Breast epithelium (tissue), 4 donors: ENCODE measurements at places on chromosomes 11 and 22. TPM values are rescaled to one million over a fixed set of nuclear protein-coding genes. Genes with fewer than 3 reads are reported as not detected.

DNA sequence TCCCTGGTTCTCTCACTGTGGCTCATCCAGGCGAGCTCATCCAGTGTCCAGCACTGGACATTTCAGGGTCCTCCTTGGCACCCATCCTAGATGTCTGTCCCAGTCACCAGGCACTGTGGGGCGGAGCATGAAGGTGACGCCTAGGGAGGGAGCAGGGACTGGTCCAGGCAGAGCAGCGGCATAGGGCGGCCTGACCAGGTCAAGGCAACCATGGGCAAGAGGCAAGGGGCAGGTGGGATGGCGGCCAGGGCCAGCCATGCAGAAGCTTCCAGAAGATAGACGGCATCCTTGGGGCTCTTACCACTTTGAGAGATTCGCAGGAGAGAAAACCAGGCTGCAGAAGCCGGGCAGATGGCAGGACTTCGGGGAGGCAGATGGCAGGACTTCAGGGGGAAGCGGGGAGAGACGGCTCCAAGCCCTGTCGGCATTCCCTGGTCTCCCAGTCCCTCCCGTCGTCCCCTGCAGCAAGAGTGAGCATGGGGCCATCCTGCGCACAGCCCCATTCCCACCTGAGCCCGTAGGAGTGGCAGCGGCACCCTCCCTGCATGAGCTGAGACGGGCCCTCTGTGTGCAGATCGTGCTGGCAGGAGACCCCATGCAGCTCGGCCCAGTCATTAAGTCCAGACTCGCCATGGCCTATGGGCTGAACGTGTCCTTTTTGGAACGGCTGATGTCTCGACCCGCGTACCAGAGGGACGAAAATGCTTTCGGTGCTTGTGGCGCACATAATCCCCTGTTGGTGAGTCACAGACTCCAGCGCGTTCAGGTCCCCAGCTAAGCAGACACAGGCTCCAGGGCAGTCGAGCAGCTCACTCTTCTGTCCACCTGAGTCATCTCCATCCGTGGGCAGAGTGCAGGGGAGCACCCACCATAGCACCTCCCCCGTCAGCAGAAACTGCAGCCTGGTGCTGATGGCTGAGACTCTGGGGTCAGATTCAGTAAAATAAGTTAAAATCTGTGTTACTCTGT lies 20.1 kb upstream of the PANX2 start:
- no peaks in the 10 kb centered on the region for H3K4me1 ChIP-seq
- no peaks in the 10 kb centered on the region for H3K27me3 ChIP-seq

DNA sequence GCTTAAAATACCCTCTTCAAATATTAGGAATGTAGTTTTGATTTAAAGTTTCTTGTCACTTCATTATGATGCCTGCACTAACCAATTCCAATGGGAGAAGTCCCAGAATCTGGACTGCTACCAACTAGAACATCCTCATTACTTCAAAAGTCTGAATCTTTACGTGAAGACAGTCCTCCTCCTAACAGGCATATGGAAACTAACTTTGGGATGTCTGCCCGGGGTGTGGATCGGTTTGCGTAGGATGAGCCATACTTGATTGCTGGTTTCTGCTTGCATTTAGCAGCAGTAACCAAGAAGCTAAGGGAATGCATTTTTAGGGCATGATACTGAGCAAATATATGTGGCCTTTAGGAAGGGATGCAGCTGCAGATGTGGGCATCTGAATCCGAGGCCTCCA lies 177.1 kb downstream of the LRRC4C start:
- no peak overlapping the region for H3K27ac ChIP-seq
- no peak for DNase-seq
- no peaks in the 10 kb centered on the region for H3K27me3 ChIP-seq

- no peaks in the 10 kb centered on the region for H3K36me3 ChIP-seq
- H3K27me3 ChIP-seq: no peaks in the 10 kb centered on the region
- no peak within 1 kb of the TSS for H3K27ac ChIP-seq
- no peak within 1 kb of the TSS for H3K4me3 ChIP-seq
- H3K4me1 ChIP-seq: no peaks in the 10 kb centered on the region
- DNase-seq: no peak
These were observed at the start of gene MS4A14 for GRCh38 chr11:60396382-60396781. MS4A14 (plus strand) TSS chr11:60396459; CDS start chr11:60396579, 120 bp downstream.

- no peaks in the 10 kb centered on the region for H3K36me3 ChIP-seq
- H3K4me1 ChIP-seq: no peaks in the 10 kb centered on the region
- no peak for DNase-seq
These were observed 3.4 kb upstream of the NDUFC2 start for GRCh38 chr11:78083021-78083420.

GRCh38 chr11:33651990-33652389 lies 48.6 kb downstream of the C11orf91 start:
- no peaks in the 10 kb centered on the region for H3K36me3 ChIP-seq
- no peaks in the 10 kb centered on the region for H3K27me3 ChIP-seq
- DNase-seq: no peak
- no peak overlapping the region for H3K27ac ChIP-seq

DNA sequence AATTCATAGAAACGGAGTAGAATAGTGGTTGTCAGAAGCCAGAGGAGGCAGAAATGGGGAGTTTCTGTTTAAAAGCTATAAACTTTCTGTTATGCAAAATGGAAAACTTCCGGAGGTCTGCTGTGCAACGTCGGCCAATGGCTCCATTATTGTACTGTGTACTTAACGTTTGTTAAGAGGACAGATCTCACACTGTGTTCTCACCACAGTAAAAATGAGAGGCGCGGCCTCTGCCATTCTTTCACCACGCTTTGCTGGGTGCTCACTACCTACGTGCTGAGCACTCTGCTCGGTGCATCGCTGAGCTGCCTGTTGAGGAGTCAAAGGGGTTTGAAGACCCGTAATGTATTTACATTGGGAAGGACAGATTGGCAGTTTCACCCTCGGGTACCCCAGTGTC lies 218.8 kb upstream of the B3GAT1 start:
- no peaks in the 10 kb centered on the region for H3K36me3 ChIP-seq
- H3K4me3 ChIP-seq: no peak overlapping the region
- H3K27ac ChIP-seq: no peak overlapping the region
- H3K4me1 ChIP-seq: no peaks in the 10 kb centered on the region
- peaks cover 7% of the 10 kb centered on the region for H3K27me3 ChIP-seq

GRCh38 chr11:1171985-1172728 lies 14.4 kb downstream of the MUC5AC start:
- H3K27ac ChIP-seq: no peak overlapping the region
- no peak overlapping the region for H3K4me3 ChIP-seq
- DNase-seq: no peak
- no peaks in the 10 kb centered on the region for H3K27me3 ChIP-seq
- no peaks in the 10 kb centered on the region for H3K4me1 ChIP-seq
- H3K36me3 ChIP-seq: no peaks in the 10 kb centered on the region

DNA sequence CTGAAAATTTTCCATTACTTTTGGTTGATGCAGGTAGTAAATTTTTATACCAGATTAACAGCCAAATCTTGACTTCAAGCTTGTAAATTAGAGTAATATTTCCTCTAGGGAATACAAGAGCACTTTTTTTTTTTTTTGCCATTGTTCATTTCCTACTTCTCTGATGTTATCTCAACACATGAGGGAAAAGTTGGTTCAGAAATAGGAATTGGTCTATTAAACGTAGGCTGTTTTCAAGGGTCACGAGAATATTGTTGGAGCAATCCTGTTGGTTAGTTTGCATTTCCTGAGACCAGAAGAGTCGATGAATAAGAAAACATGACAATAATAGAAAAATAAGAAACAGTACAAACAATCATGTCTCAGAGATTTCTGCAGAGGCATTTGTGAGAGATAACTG lies 453.9 kb upstream of the CCDC179 start:
- DNase-seq: no peak
- no peak overlapping the region for H3K27ac ChIP-seq
- H3K27me3 ChIP-seq: no peaks in the 10 kb centered on the region
- H3K36me3 ChIP-seq: no peaks in the 10 kb centered on the region
- H3K4me1 ChIP-seq: no peaks in the 10 kb centered on the region

Gene TBX10
- total RNA-seq: not detected

Gene GAS2
- 0.96 TPM for total RNA-seq

Gene MMP11
- total RNA-seq: 4.8 TPM

Gene ALX4
- 5.2 TPM for total RNA-seq

Gene APOBEC3H
- total RNA-seq: not detected

Gene EMID1
- 2.3 TPM for total RNA-seq

Gene MPZL2
- 73.1 TPM for total RNA-seq

Gene INSC
- total RNA-seq: 0.88 TPM

Gene AMPD3
- 6.4 TPM for total RNA-seq

Gene MUC6
- not detected for total RNA-seq

Gene PIM3
- 63.0 TPM for total RNA-seq
